Activated naive CD8-positive, alpha-beta T cell treated with anti-CD3 and anti-CD28 coated beads, Interleukin-2, amount 10 ng/mL, durations not matched to agents 7 days and 5 days (primary cell): ENCODE measurements at places on chromosomes 2 and 18. TPM values are rescaled to one million over a fixed set of nuclear protein-coding genes. Genes with fewer than 3 reads are reported as not detected.

DNA sequence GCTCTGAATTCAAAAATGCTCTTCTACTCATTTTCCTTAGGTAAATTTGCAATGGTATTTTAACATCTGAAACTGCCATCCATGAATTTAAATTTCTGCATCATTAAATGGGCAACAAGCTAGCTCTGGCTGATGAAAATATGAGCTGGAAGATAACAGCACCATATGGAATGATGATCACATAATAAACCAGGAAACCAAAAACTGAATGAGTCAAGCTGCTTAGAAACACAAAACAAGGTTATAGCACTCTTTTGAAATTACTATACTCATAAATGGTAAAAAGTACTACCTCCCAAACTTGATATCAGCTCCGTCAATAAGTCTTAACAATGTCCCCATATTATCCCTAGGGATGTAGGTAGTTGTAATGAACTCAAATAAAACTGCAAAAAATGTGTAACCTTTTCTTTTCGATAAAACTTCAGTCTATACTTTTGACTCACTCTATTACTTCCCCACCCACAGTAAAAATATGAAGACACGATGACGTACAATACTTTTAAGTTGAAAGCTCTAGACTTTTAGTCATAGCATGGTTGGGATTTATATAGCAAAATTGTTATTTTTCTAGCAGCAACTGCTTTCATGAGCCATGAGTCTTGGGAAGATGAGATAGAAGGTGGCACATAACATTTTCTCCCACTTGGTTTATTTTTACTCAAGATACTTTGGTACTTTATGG, 396.7 kb downstream of the CDH2 start:
- H3K27ac ChIP-seq, result no peak overlapping the region
- DNase-seq, result no peak
- H3K4me3 ChIP-seq, result no peak overlapping the region
- H3K27me3 ChIP-seq, result no peaks in the 10 kb centered on the region
- H3K36me3 ChIP-seq, result no peaks in the 10 kb centered on the region

GRCh38 chr2:233402346-233402745, 48.1 kb downstream of the DGKD start:
- H3K4me3 ChIP-seq, result no peak overlapping the region
- H3K27me3 ChIP-seq, result no peaks in the 10 kb centered on the region
- no peak for DNase-seq
- H3K4me1 ChIP-seq, result peaks cover 49% of the 10 kb centered on the region
- peak overlapping the region; percentile 47 for H3K27ac ChIP-seq
- peaks cover 24% of the 10 kb centered on the region for H3K36me3 ChIP-seq

- H3K27me3 ChIP-seq, result no peaks in the 10 kb centered on the region
- peak overlapping the region; percentile 73 for H3K27ac ChIP-seq
- peaks cover 20% of the 10 kb centered on the region for H3K36me3 ChIP-seq
- H3K4me3 ChIP-seq, result no peak overlapping the region
These were observed 30.2 kb downstream of the PSD4 start for GRCh38 chr2:113203901-113204519.

DNA sequence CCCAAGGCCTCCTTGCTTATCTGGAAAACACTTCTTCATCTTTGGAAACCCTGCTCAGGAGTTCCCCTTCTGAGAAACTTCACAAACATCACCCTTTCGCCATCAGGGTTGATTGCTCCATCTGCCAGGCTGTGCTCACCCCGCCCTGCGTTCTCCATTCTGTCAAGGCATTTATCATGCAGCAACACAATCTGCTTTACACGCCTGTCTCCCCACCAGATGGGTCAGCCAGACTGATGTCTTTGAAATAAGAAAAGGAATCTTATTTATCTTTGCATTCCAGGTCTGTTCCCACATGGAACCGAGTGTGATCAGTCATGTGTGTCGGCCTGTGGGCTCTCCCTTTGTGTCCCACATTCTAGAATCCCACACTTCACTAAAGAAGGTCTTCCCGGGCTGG, 110.0 kb upstream of the ARL4C start:
- no peak overlapping the region for H3K4me3 ChIP-seq
- DNase-seq, result no peak
- H3K27me3 ChIP-seq, result peaks cover 3% of the 10 kb centered on the region
- H3K36me3 ChIP-seq, result no peaks in the 10 kb centered on the region
- no peak overlapping the region for H3K27ac ChIP-seq
- no peaks in the 10 kb centered on the region for H3K4me1 ChIP-seq

DNA sequence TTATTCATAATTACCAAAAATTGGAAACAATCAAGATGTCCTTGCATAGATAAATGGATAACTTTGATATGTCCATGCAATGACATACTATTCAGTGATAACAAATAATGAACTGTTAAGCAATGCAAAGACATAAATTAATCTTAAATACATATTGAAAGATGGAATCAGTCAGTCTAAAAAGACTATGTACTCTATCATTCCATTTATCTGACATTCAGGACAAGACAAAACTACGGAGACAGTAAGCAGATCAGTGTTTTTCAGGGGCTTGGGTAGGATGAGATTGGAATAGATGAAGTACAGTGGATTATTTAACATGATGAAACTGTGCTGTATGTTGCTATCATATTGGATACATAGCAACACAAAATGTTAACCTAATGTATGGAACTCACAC, 21.3 kb upstream of the ZNF804A start:
- no peak overlapping the region for H3K27ac ChIP-seq
- H3K4me1 ChIP-seq, result no peaks in the 10 kb centered on the region
- H3K36me3 ChIP-seq, result no peaks in the 10 kb centered on the region

The LRRC30 gene
- not detected for total RNA-seq

The PROC gene
- total RNA-seq, result not detected

The SPATA3 gene
- total RNA-seq, result not detected

The IL1RL2 gene
- total RNA-seq, result not detected

DNA sequence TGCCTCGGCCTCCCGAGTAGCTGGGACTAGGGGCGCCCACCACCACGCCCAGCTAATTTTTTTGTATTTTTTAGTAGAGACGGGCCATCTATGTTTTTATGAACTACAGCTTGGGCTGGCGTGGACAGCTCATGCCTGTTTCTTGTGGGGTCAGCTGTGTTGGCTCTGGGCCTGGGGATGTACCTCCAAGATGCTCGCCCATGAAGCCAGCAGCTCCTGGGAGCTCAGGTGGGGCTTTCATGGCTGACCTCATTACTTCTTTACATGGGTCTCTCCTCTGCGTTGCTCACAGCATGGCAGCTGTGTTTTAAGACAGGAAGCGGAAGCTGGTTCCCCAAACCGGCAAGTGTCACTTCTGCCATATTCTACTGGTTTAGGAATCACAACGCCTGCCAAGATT, 203.1 kb downstream of the SOX11 start:
- no peaks in the 10 kb centered on the region for H3K36me3 ChIP-seq
- no peak overlapping the region for H3K27ac ChIP-seq
- H3K27me3 ChIP-seq, result peaks cover 2% of the 10 kb centered on the region
- no peak overlapping the region for H3K4me3 ChIP-seq
- H3K4me1 ChIP-seq, result no peaks in the 10 kb centered on the region

The ST8SIA5 gene
- not detected for total RNA-seq
